Cortex of kidney (tissue), 1 donor: ENCODE measurements at places on chromosomes 11 and 22.

DNA sequence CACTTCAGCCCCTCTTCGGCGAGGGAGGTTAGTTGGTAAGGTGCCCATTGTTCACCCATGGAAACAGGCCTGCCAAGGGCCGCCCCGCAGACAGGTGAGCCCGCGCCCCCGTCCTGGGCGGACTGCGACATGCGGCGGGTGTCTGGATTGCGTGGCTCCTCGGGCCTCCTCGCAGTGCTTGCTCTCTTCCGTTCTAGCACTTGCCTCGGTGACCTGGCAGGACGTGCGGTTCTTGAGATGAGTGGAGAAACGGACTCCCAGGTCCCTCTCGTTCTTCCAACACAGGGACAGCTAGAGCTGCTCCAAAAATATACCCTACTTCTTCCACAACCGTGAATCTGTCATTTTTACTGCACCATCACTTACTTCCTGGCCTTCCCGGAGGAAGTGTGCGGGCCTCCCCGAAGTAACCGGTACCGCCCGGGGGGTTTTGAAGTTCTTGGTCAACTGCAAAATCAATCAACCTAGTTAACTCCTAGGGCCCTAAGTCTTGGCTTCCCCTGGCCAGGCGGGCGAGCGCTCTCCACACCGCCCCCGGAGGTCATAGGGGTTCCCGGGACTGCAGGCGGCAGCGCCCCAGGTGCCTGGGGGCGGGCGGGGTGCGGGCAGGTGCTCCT lies 745 bp upstream of the ZBTB44 start:
- no peak for DNase-seq

- no peak for DNase-seq
Measured at GRCh38 chr11:103031834-103032233, 60.1 kb downstream of the DCUN1D5 start.

DNA sequence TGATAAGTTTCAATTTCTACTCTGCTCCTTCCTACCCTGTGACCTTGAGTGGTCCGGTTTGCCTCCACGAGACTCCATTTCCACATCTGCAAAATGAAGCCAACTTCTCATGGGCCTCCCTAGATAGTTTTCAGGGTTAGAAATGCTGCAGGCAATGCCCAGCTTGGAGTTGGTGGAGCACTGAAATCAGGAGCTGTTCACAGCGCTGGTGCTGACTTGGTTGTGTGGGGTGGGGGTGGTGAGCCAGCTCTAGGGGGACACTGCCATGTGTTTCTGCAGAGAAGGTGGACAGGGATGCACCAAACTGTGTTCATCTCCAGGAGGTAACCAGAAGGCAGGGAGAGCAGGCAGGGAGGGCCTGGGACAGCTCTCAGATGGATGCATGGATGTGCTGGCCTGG lies 37.0 kb downstream of the SGSM1 start:
- no peak for DNase-seq

- no peak for DNase-seq
Measured at GRCh38 chr11:111456859-111457730, 55.1 kb downstream of the BTG4 start.

GRCh38 chr11:99534812-99535211 lies 514.1 kb downstream of the CNTN5 start:
- DNase-seq = no peak

GRCh38 chr22:25834490-25834889 lies 92.5 kb downstream of the MYO18B start:
- no peak for DNase-seq

- no peak for DNase-seq
Measured at GRCh38 chr11:1834062-1834610, 654 bp upstream of the SYT8 start.

GRCh38 chr11:111582163-111582562 lies 20.1 kb upstream of the SIK2 start:
- DNase-seq = no peak

DNA sequence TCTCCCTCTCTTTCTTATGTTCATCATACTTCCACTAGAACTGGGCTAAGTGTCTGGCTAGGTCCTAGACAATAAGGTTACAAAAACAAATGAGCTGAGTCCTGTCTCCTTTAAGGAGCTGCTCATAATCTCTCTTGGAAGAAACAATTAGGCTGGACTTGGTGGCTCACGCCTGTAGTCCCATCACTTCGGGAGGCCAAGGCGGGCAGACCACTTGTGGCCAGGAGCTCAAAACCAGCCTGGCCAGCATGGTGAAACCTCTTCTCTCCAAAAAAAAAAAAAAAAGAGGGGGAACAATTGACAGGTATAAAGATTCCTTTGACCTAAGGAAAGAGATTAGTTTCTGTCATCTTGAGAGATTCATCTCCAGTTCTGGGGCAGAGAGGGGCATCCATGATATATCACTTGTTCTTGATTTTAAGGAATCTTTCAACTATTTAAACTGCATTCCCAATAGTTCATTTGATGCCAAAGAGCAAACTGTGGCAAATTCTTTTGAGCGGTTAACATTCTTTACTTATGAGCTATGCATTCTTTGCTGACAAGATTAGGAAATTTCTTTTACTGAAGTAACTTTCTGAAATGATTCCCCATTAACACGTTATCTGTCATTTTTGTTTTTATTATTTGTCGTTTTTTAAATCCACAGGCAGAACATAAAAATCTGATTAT lies 125.5 kb downstream of the C11orf87 start:
- no peak for DNase-seq

DNA sequence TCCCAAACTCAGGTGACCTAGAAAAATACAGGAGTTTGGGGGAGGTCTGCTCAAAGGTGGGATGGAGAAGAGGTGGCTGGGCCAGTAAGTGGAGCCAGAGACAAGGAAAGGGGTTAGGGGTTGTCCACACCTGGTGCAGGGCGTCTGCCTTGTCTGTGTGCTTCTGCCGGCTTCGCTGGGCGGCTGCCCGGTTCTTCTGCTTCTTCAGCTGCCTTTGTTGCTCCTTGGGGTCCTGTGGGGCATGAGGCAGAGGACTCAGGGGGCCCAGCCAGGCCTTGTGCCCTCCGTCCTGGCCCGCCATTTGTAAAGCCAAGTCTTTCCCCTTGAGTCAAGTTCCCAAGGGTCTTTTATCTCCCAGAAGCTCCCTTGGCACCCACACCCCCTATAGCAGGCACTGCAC lies 2.5 kb downstream of the BATF2 start:
- no peak for DNase-seq

DNA sequence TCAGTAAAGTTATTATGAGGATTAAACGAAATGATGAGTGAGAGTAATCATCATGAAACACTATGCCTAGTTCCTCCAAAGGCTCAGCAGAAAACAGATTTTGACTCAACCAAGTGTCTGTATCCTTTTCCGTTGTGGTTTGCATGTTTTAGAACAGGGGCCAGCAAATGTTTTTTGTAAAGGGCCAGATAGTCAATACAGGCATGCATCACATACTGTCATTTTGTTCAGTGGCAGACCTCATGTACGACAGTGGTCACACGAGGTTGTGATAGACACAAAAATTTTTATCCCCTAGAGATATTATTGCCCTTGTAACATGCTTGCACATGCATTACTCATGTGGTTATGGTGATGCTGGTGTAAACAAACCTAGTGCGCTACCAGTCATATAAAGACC lies 81.9 kb upstream of the SLC25A18 start:
- DNase-seq = no peak

DNA sequence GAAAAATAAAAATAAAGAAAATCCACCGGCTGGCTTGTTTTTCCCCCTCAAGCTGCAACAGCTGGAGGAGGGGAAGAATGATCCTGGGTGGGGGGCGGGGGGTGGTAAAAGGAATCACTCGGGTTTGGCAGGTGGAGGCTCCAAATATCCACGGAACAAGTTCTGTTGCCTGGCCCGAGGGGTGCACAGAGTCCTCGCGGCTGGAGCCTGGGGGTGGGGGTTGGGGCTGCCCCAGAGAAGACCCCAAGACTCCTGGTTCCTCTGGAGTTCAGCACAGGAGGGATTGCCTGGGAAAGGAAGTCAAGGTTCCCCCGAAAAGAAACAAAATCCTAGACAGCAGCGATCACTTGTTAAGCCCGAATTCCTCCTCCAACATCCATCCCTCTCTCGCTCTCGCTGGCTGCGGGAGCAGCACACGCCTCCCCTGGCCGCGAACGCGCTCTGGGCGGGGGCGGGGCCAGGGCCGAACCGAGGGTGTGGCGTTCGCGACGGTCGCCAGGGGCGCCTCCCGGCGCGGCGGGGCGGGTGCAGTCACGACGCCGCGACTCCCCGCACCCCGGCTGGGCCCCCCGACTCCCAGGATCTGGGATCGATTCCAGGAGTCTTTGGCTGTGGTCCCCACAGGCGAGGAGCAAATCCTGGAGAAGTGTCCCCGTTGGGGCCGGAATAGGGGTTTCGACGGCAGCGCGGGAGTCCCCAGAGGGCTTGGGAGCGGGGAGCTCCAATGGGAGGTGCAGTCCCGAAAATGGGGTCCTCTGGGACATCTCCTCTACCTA lies at the start of gene KCNA4:
Gene KCNA4 (minus strand): TSS at position 443 of the 776 bp plus-strand sequence. CDS start 4,352 bp downstream, outside the sequence.
- DNase-seq = no peak

GRCh38 chr11:109165035-109165434 lies 257.0 kb upstream of the C11orf87 start:
- DNase-seq = no peak

DNA sequence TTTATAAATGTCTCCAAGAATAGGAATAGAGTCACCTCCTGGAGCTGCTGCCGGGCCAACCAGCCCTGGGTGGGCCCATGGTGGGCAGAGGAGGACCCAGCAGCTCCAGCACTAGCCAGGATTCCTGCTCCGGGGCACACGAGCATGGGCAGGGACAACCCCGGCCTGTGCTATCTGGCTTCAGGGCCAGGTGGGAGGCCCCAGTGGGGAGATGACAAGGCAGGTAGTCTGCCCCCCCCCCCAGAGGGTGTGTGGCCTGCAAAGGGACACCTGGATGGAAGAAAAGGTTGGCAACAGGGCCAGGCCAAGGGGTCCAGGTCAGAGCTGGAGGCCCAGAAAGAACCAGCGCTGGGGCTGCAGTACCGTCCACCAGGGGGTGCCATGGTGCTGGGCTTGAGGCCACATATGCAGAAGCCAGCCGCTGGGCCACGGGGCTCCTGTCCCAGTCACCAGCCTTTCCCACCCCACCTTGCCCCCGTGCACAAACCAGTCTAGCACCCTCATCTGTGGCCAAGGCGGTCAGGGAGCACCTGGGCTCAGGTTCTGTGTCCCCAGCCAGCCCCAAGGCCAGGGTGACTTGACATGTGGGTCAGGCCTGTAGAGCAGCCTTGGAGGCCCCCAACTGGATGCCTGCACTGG lies 3.4 kb downstream of the TSPAN32 start:
- no peak for DNase-seq

DNA sequence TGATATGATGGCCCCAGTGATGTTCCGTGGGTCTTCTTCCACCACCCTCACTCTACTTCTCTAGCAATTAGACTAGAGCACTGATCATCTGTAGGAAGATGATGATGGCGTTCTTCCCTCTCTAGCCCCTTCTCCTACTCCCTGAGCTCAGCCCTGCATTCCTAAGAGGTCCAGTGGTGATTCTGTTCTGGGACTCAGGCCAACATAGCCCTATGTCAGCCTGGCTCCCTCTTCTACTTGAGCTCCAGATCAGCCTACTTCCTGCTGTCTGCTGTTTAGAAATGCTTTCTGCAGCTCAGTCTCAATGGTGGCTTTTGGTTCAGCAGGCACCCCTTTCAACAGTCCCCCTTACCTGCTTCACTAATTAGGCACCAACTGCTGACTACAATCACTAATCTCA lies 86.1 kb upstream of the ZBED5 start:
- DNase-seq = no peak

GRCh38 chr11:33256813-33257159 lies 395 bp upstream of the HIPK3 start:
- DNase-seq = no peak

DNA sequence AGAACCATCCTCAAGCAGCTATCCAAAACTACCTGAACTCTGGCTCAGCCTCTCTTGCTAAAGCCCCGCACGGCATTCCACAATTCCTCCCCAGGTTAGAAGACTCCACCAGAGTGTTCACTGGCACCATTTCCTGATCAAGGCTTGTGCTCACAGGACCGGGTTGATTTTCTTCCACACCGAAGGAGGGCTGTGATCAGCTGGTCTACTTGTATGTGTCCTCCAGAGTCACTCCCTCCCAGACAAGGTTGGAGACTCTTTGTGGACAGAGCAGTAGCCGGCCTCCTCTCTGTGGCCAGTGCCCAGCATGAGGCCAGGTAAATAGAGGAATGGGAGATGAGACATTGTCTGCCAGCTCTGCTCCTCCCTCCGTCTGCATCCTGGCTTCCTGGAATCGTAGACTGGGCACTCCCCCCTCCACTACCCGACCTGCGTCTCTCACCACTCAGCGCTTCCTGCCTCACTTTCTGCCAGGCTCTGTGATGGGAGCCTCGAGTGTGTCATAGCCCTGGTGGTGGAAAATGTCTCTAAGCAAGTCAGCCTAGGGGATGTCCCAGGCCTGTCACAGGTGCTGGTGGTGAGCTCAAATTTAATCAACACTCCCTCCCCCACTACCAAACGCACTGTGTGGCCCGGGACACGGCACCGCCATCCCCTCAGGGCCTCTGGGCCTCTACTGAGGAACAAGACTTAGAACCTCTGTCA lies 12.5 kb upstream of the TMPRSS6 start:
- no peak for DNase-seq

- DNase-seq = no peak
Measured at GRCh38 chr22:30073743-30074142, 6.5 kb upstream of the HORMAD2 start.

DNA sequence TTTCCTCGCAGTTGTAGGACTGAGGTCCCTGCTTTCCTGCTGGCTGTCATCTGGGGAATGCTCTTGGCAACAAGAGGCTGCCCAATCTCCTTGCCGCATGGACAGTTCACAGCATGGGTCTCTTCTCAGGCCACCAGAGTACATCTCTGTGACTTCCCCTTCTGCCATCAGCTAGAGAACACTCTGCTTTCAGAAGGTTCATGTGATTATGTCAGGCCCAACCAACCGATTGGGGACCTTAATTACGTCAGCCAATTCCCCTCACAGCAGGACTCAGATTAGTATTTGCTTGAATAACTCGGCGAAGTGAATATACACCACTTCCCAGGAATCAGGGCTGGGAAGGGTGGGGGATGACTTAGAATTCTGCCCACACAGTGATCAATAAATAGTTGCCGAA lies 61.9 kb upstream of the CSNK2A3 start:
- DNase-seq = no peak

DNA sequence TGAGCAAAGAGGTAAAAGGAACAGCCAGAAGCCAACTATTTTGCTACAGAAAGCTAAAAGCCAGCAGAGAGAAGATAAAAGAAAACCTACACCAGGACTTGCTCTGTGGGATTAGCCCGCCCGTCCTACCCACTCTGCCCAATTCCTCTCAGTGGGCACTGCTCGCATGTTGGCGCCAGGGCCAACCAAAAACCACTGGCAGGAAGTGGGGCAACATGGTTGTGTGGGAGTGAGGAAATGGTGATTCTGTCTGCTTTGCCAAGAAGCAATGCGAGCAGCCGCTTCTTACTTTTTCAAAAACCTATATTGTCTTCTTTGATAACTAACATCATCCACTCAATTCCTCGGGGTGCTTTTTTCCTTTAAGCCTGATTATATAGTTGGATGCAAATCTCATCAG lies 14.2 kb upstream of the APOA1 start:
- no peak for DNase-seq
